ENCODE measurements at places on chromosomes 6 and 20. TPM values are rescaled to one million over a fixed set of nuclear protein-coding genes. Genes with fewer than 3 reads are reported as not detected.

The TP53TG5 gene
- total RNA-seq = not detected

The BPIFB1 gene
- not detected for total RNA-seq

The RIMS1 gene
- total RNA-seq = 233 TPM

The TXLNB gene
- total RNA-seq = 0.25 TPM

The NKX2-2 gene
- total RNA-seq = 0.98 TPM

The GABRR2 gene
- total RNA-seq = 0.25 TPM

The AGER gene
- 0.98 TPM for total RNA-seq

The SLC26A8 gene
- total RNA-seq = 3.2 TPM

The SLC16A10 gene
- total RNA-seq = 7.6 TPM

The FAM162B gene
- total RNA-seq = 1.2 TPM

The ETV7 gene
- not detected for total RNA-seq

The PPP1R14C gene
- 48.7 TPM for total RNA-seq

The BTNL2 gene
- total RNA-seq = not detected

All from temporal lobe (tissue), 4 donors.